ENCODE measurements at places on chromosomes 12 and 14.

GRCh38 chr14:101187816-101188570 lies 284.5 kb upstream of the RTL1 start:
- DNase-seq = peak; percentile 22

GRCh38 chr14:101817501-101818001 lies 56.0 kb downstream of the PPP2R5C start:
- no peak for DNase-seq

- DNase-seq = no peak
These were observed 34.8 kb downstream of the PTHLH start for GRCh38 chr12:27937768-27938167.

DNA sequence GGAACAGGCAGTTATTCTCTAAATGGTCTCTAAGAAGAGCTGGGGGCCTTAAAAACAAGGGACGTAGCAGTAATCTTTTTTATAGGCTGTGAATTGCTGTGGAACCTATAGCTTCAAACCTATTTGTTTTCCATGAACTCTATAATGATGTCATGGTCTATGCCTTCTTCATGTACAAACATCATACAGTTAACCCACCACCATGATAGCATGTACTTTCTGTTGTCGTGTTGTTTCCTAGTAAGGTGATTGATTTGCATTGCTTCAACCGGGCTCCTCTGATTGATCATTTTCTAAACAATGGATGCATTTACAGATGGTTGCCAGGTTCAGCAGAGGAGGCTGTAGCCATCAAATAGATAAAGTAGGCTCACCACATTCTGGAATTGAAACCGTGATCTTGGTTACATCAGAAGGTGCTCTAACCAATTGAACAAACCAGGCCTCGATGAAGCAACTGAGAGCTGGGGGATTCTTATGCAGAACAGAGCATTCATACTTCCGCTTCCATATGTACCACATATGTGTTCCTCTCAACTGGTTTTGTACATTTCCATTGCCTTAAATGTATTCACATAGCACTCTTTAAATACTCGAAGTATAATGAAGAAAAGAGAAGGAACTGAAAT lies 25.6 kb upstream of the PCNX1 start:
- no peak for DNase-seq

DNA sequence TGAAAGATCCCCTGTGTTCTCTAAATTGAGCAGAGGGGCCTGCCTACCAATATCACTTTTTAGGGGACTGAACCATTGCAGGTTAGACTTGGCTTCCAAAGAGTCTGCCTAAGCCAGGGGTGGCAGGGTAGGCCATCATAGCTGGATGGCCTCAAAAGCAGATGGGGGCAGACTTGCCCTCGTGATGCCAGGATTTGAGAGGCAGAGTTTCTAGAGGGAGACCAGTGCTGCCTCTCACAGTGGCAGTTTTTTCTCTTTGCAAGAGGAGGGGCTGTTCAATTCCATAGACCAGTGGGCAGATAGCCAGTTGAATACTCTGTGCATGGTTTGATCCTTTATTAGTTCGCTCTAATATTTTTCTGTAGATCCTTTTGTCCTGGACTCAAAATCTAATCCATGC lies 23.8 kb upstream of the SMCO2 start:
- no peak for DNase-seq

DNA sequence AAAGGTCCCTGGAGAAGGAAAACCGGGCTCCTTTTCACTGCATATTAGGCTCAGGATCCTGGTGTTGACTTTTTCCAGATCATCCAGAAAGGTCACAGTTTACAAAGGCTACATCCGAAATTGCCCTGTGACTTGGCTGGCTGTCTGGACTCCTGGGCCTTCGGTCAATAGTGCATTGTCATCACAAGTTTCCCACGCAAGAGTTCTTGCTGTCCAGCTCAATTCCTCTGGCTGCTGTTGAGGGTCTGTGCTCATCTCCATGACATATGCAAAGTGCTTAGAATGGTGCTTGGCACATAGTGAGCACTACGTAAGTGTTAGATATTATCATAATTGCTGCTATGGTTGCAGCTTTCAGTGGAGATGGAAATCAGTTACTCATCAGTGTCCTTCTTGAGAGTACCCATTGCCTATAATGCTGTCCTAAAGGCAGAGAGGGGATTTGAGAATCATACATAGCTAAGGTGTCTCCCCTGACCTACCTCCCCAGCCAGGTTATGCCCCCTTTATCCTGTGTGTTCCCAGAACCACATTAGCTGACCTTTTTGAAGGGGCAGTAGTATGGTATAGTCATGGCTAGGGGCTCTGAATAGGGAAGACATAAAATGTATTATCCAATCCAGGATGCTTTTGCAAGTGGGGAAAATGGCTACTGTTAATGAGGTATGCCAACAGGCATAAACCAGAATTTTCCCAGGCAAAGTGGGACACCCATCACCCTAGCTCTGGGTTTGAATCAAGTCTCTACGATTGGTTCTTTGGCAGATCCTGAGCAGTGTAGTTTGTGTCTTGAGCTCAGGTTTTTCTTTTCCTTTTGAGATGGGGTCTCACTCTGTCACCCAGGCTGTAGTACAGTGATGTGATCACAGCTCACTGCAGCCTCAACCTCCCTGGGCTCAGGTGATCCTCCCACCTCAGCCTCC lies 132.0 kb upstream of the CCND2 start:
- no peak for DNase-seq

DNA sequence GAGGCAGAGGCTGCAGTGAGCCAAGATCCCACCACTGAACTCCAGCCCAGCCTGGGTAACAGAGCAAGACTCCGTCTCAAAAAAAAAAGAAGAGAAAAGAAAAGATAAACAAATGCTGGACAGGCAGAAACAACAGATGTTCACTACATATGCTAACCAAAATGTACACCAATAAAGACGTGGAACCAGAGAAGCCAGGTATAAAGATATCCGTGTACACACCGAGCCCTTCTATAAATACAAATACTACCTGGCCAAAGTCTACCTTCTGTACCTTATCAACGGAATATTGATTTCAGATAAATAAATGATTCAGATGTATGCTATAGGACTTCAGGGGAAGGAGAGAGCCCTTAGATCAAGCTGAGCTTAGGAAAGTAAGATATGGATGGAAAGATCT lies 10.8 kb upstream of the KRT8 start:
- DNase-seq = no peak

GRCh38 chr14:92651106-92651757 lies 97.2 kb downstream of the LGMN start:
- DNase-seq = no peak

DNA sequence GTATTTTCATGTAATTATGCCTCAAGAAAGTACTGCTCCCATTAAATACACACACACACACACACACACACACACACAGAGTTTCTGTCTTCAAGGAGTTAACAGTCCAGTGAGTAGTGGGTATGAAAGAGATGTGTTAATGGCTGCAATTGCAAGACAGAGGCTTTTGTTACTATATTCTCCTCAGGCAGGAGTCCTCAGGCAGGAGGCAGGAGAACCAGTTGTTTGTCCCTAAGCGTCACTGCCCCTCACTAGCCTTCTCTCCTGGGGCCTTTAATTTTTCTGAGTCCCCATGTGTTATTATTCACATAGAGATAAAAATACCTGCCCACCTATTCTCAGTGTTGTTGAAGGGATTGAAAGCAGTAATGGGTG lies 31.2 kb downstream of the DAD1 start:
- no peak for DNase-seq

GRCh38 chr12:65430571-65431306 lies 152.3 kb downstream of the MSRB3 start:
- no peak for DNase-seq

DNA sequence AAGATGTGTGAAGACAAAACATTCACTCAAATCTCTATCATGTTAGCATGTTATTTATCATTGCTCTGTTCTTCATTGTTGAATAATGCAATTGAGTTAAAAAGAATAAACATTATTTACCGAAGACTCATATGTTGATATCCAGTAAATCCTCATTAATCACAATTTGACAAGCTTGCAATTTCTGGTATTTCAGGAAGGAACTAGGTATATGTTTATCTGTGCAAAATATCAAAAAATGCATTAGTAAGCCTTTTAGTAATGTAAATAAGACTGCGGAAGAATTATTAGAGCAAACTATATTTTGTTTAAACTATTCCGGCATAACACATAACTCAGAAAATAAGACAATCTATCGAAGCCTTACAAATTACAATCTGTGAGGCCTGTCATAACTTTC lies 222.7 kb upstream of the NOVA1 start:
- DNase-seq = no peak

DNA sequence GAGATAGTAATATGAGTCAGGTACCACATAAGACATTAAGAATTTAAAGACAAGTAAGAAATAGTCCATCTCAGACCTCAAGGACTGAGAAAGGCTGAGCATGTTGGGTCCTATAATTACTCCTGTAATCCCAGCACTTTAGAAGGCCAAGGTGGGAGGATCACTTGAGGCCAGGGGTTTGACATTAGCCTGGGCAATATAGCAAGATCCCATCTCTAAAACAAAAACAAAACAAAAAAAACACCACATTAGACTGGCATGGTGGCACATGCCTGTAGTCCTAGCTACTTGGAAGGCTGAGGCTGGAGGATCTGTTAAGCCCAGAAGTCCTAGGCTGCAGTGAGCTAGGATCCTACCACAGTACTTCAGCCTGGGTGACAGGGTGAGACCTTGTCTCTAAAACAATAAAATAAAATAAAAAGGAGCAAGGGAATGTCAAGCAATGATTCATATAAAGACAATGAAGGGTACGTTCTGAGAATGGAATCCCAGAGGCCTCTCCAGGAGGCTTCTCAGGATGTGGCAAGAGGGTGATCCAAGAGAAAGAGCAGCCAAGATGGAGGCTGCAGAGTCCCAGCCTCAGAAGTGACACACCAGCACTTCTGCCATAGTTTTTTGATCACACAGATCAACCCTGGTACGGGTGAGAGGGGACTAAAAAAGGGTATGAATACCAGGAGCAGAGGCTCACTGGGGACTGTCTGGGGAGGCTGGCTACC lies 206.4 kb downstream of the CRADD start:
- no peak for DNase-seq

DNA sequence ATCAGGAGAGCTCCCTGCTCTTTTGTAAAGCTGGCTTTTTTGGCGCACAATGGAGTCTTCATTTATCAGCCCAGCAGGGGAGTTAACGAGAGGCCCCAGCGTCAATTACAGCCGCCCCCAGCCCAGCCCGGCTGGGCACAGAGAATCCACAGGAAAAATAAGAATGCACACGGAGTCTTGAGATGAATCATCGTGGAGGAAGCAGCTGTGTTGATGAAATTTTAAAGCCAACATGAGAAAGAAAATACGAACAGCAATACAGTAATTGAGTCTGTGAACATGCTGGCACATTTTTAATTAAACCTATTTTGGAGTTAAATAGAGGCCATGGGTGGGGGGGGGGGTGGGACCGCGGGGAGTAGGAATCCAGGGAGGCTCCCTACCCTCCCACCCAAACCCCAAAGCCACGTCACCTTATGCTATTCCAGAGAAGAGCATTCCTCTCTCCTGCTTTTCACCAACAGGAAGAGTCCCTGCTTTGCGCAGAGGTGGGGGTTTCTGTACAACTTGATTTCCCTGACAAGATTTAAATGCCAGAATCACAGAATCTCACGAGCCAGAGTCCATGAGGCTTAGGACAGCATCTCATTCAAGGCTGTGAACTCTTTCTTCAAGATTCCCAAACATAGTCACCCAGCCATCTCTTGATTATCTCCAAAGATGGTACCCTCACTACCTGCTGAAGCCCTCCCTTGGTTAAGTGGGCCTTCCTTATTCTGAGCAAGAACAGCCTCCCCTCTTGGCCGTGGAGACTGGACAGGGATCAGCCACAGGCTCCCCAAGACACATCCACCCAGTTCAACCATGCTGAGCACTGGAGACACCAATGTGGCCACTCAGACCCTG lies 50.3 kb downstream of the CCNK start:
- DNase-seq = no peak

DNA sequence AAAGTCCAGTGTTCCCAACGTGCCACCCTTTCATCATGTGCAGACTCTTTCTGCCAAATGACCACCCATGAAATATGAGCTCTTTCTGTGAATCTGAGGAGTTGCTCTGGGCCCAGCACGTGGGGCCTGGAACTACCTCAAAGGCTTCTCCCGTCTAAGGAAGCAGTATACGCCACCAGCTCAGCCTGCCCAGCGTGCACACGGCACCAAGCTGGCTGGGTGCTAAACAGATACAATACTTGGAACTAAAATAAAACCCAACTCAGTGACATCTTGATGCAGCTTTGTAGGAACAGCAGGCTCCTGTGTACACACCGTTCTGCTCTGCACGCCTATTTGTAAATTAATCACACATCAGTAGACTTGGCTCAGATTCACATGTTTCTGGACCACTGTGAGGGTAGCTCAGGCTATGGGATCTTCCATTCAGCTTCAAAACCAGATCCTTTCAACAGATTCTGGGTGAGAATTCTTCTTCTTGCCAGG lies 74.8 kb downstream of the ARL6IP4 start:
- DNase-seq = no peak

DNA sequence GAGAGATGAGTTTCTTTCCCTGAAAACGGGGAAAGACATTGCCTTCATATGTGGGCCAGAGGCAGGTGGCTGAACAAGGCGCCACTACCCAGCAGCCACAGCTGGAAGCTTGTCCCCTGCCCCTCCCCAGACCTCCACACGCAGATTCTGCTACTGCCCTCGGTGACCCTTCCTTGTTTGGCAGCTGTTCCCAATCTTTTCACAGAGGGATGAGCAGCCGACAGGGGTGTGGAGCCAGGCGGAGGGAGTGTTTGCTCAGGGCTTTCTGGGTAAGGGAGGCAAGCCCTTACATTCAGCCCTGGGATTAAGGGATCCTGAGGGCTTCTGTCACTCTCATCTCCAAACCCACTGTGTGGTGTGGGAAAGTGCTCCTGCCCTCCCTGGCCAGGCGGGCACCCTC lies 4.5 kb upstream of the KRT4 start:
- DNase-seq = no peak

GRCh38 chr12:58435647-58436046 lies 484.7 kb downstream of the LRIG3 start:
- no peak for DNase-seq

DNA sequence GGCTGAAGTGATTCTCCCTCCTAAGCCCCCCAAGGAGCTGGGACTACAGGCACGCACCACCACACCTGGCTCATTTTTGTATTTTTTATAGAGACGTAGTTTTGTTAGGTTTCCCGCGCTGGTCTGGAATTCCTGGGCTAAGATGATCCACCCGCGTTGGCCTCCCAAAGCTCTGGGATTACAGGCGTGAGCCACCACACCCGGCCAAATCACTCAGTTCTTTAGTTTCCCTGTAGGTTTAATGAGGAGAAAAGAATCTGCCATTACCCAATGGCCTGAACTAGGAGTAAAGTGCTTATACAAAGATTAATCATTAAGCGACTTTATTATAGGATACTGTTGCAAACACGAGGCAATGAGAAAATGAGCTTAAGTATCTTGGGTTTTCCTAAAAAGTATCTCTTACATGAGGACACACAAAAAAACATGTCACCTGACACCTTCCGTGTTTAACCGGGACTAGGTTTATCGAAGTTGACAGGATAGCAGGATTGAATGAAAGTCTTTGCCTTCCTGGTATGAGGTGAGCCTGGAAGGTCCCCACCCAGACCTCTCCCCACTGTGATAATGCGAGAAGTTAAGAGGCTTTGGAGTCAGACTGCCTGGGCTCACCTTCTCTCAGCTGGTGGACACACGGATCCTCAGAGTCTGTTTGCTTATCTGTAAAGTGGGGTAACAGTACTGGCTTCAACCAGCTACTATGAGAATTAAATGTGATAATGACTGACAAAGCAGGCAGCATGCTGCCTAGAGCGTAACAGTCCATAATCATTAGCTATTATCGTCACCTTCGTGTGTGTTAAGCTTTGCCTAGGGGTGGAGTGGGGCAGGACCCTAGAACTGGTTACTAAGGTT lies 133.5 kb upstream of the KRAS start:
- DNase-seq = peak; percentile 39

GRCh38 chr12:132238488-132238854 lies 90.9 kb downstream of the GALNT9 start:
- DNase-seq = no peak

GRCh38 chr12:41514021-41514777 lies 326.1 kb downstream of the PDZRN4 start:
- no peak for DNase-seq
